ENCODE measurements at places on chromosomes 7 and 10.

- DNase-seq = peak; percentile 10
Measured at GRCh38 chr7:133234961-133235875, 17.7 kb upstream of the EXOC4 start.

- no peak for DNase-seq
Measured at GRCh38 chr10:4373098-4373497, 452.9 kb upstream of the AKR1E2 start.

DNA sequence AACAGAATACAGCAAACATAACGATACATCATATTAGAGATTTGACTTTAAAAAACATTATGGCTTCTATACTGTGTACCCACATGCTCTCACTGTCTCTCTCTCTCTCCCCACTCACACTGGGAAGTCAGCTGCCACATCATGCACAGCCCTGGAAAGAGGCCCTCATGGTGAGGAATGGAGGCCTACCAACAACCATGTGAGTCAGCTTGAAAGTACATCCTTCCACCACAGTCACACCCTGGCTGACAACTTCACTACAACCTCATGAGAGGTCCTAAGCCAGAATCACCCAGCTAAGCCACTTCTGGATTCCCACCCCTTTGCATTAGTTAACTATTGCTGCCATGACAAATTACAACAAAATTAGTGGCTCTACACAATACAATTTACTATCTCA is 23.3 kb upstream of the GPR22 start:
- peak; percentile 55 for DNase-seq

GRCh38 chr7:27180431-27181420 is 4.3 kb downstream of the HOXA11 start:
- no peak for DNase-seq

DNA sequence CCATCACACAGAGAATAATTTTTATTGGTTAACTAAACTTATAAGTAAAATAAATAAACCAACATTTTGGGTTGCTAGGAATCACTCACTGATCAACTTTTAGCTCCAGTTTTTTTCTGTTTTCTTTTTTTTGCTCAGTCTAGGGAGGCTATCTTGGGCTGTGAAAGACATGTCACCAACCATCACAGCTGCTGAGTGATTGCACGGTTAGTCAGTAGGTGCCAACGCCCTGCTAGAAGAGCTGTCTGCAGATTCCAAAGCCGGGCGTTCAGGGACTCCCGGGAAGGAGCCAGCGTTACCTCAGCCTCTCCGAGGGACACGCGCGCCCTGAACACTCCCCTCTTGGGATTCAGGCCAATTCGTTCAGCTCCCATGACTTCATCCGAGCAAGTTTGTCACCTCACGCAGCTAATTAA is 604 bp upstream of the STAM start:
- DNase-seq = peak; percentile 81

GRCh38 chr10:2214092-2214491 is 476.8 kb upstream of the ADARB2 start:
- DNase-seq = peak; percentile 10

- DNase-seq = peak; percentile 36
Measured at GRCh38 chr7:26061678-26062603, 90.1 kb upstream of the NFE2L3 start.

DNA sequence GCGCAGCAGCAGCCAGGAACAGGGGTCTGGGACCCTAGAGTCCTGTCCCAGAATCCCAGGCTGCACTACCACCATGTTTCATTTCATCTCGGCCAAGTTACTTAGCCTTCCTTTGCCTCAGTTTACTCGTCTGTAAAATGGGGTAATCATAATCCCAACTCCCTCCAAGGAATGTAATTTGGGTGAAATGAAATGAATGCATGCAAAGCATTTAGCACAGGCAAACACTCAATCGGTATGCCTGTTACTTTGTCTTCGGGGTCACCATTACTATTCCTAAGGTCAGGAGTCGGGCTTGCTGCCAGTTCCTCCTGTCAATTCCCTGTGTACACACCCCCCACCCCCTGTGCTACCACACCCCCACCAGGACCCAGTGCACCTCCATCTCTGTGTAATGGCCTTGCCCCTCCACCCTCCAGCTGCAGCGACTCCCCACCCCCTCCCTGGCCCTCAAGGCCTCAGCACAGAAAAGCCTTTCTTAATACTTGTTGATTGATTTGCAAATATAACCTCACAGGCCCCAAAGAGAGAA is 1.7 kb downstream of the TNS3 start:
- no peak for DNase-seq

- no peak for DNase-seq
Measured at GRCh38 chr7:38942431-38943051, 33.5 kb upstream of the VPS41 start.

DNA sequence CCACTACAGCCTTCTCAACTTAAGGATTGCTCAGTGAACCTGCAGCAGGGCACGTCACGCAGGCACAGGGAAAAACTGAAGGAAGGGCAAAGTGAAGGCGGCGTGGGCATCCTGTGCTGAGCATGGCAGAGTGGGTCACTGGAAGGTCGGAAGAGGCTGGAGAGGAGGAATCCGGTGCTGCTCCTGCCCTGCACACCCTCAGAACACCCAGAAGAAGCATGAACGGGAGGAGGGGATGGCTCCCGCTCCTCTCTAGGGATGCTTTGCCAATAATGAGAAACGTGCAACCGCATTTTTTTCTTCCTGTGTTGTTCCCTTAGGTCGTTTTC is 175.1 kb downstream of the TNS3 start:
- no peak for DNase-seq

DNA sequence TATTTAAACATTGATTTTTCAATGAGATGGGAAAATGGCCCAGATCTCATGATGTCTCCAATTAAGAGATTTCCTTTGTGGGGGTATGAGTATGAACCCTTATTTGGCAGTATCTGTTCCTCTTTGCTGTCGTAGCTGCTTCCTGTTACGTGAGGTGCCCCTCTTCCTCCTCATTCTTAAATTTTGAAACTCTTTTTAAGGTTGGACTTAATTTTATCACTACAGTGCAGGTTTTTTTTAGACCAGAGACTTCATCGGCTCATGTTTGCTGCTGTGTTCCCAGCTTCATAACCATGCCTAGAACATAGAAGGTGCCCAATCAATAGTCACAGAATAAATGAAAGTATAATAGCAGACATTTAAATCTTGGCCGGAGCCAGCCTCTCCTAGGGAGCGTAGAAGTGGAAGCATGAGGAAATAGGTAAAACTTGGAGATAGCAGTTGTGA is 2.4 kb downstream of the MIOS start:
- no peak for DNase-seq

DNA sequence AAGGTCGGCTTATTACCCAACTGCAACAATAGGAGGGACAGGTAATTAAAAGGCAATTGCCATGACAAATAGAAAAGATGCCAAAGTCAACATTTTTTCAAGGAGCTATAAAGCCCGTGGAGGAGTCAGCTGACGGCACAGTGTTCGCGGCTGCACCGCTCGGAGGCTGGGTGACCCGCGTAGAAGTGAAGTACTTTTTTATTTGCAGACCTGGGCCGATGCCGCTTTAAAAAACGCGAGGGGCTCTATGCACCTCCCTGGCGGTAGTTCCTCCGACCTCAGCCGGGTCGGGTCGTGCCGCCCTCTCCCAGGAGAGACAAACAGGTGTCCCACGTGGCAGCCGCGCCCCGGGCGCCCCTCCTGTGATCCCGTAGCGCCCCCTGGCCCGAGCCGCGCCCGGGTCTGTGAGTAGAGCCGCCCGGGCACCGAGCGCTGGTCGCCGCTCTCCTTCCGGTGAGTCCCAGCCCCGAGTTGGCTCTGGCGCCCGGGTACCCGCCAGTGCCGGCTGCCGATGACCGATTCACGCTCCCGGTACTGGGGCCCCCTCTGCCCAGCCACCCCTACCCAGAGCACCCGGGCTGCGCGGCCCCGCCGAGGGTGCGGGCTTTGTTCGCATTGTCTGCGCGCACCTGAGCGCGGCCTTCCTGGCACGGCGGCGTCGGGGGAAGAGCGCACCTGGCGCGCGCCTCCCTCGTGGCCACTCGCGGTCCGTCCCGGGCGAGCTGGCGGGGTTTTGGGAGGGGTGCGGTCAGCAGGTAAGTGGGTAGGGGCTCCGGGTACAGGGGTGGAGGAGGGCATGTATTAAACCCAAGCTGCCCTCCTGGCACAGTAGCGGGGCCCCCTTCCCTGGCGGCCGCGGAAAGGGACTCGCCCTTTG is at the start of gene VWA2:
VWA2 (plus strand) TSS at position 138 of the 877 bp plus-strand sequence. CDS start 9,460 bp downstream, outside the sequence.
- no peak for DNase-seq

DNA sequence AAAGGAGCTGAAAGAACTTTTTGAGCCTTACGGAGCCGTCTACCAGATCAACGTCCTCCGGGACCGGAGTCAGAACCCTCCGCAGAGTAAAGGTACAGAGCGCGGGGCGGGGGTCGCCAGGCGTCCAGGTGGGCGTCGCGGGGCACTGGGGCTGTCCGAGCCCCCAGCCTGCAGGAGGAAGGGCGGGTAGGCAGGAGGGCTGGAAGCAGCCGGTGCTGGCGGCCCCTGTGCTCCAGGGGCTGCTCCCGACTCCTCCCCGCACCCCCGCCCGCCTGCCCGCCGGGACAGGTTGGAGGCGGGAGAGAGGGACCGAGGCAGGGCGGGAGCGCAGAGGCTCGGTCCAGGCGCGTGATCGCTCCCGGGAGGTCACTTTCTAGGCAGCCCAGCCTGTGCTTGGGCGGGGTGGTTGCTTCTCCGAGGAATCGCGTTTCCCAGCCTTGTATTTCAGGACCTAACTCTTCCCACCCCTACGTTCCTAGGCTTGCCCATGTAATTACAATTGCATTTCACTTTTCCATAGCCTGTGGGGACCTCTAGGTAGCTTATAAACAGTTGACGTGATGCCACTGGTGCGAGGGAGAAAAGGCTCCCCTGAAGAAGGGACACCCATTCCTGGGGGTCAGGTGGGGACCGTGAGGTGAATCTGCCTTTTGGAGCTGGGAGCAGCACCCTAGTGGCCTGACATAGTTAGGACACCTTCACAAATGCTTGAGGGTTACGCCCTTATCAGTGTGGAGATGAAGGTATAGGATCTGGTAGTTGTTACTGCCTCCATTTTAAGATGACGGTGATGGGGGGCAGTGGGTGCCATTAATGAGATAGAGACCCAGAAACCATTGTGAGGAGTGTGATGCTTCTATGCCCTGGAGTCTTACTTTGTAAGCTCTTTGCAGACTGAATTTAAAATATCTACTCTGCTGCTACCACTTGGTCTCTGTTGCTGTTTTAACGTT is 148.2 kb downstream of the CELF2 start:
- DNase-seq = no peak

DNA sequence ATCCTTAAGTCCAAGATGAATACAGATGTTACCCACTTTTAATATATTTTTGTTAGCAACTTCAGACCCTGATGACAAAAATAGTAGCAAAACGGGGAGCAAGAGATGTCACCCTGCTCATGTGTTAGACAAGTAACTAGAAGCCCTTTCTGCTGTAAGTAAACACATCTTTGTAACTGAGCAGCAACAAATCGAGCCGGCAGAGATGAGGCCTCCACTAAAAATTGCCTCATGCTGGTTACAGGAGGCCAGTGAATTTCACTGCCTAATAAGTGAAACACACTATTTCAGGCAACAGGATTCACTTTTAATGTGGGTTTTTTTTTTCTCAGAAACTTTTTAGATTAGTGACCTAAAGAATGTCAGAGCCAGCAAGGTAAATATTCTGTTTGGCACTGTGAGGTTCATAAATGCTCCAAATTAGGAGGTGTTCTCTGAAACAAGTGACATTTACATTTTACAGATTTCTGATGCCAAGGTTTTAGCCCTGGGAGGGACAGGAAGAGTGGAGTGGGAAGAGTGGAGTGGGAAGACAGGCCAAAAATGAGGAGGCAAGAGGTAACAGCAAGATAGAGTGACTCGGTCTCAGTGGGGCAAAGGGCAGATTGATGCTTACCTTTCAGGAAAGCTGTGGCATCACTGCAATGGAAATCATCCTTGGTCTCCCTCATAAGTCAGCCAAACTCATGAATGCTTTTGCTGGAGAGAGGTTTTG is 53.6 kb upstream of the LRRC17 start:
- no peak for DNase-seq

DNA sequence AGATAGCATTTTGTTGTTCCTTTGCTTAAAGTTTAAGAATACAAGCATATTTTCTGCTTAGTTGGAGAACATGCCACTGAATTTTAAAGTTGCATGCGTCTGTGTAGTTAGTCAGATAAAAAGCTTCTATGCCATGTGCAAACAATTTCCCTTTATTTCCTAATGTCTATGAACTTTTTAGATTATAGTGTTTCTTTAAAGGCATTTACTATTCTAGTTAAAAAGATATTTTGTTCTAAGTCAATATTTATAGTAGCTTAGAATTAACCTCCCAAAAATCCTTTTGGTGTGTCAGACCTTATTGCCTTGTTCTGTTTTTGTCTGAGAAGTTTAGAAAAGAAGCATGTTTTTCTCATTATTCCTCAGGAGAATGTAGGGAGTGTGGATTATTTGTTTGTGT is 99.0 kb upstream of the GATA3 start:
- DNase-seq = no peak

GRCh38 chr10:111872591-111872990 is 311.0 kb downstream of the GPAM start:
- DNase-seq = peak; percentile 82

DNA sequence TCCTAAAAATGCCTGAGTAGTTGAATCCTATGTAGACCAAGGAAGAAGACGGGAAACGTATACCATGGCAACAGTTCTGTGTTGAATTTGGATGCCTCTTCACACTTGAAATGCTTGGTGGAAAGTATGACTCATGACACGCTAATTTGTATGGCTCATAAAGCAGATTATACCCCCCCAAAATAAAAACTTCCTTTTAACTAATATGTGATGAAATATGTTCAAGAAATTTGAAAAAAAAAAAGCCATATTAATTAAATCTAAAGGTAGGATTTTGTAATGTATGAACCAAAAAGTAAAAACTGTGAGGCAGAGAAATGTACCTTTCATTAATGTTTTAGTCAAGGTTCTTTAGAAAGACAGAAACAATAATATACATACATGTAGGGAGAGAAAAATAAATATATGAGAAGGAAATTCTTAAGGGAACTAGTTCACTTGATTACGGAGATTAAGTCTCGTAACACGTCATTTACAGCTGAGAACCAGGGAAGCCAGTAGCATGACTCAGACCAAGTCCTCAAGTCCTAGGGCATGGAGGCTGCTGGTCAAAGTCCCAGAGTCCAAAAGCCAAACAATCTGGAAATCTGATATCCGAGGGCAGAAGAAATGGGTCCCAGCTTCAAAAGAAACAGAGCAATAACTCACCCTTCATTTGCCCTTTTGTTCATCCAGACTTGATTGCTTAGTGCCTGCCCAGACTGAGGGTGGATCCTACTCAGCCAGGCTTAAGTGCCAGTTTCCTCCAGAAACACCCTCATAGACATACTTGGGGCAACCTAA is 485.1 kb downstream of the SEMA3D start:
- peak; percentile 79 for DNase-seq

- DNase-seq = no peak
Measured at GRCh38 chr7:139345042-139345441, 3.9 kb downstream of the FMC1 start.
